ENCODE measurements at places on chromosomes 5 and 9.
A peak's percentile ranks its signal among the peaks of the same experiment; 100 is the strongest.

GRCh38 chr5:42270771-42271170 is 152.5 kb upstream of the GHR start:
- no peak for DNase-seq

- no peak for DNase-seq
Measured at GRCh38 chr5:8209500-8209899, 340.6 kb downstream of the MTRR start.

- DNase-seq = no peak
Measured at GRCh38 chr5:63553073-63553472, 409.2 kb downstream of the HTR1A start.

DNA sequence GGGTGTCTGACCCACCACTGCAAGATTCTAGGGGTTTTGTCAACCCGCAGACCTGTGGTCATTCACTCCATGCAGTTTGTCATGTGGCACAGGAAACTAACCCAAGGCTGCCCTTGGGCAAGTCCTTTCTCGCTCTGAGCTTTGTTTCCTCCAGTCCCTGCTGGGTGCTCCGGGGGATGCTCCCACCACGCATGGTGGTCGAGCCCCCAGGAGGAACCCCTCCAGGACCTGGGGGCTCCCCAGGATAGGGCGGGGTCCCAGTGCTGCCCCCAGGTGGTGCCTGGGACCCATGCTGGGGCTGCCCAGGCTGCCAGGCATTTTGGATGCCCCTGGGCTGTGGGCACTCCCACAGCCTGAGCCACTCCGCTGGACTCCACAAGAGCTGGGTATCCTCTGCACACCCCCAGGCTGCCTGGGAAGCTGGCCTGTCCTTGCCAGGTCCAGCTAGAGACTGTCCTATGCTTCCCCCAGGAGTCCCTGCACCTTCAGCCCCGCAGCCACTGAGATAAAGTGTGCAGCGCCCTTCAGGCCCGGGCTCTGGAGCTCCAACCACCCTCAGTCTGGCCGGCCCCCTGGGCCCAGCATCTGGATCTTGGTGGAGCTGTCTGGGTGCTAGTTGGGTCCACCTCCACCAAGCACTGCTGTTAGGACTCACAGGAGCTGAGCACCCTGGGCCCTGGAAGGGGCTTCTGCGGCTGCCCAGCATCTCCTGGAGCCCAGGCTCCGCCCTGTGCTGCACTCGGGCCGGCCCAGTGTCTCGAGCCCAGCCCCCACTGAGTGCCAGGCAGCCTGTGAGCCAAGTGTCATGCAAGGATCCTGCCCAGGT is 104.3 kb downstream of the PHF2 start:
- no peak for DNase-seq

DNA sequence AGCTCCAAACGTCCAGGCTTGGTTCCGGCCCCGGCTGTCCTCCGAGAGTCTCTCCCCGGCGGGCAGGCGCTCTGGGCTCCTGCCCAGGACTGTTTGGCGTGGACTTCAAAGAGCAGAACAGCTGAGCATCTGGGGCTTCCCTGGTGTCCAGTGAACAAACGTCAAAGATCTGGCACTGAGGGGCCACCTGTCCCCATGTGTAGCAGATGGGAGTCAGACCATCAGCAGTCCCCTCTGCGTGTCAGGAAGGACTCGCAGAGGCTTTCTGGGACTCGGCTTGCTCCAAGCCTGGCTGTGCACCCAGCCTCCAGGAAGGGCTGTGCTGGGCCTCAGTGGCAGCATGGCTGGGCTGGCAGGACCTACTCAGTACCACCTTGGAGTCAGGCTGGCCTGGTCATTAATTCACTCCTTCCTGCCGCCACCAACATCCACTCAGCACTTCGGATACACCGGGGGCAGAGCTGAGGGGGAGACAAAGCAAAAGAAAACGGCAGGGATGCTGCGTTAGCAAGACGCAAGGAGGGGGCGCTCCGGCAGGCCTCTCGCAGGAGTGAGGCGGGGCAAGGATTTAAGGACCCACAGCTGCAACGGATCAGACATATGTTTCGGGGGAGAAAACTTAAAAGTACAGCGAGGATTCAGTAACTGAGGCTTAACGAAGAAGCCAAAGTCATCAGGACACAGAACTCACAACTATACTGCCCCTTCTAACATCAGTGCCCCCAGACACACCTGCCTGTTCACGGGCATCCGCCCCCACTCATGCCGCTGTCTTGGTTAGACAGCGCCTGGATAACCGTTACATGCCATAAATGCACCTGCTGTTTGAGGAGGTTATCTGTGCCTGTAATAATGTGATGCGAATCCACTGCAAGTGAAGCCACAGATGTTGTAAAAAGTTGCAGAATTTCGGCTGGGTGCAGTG is 164.5 kb upstream of the PHYKPL start:
- DNase-seq = no peak

- DNase-seq = no peak
Measured at GRCh38 chr5:5335700-5336264, 86.7 kb upstream of the ICE1 start.

- DNase-seq = no peak
Measured at GRCh38 chr5:117058740-117059139, 484.1 kb upstream of the SEMA6A start.

- DNase-seq = no peak
Measured at GRCh38 chr9:19101203-19101602, 1.5 kb downstream of the HAUS6 start.

GRCh38 chr5:68528821-68529273 is 313.3 kb downstream of the PIK3R1 start:
- DNase-seq = no peak

DNA sequence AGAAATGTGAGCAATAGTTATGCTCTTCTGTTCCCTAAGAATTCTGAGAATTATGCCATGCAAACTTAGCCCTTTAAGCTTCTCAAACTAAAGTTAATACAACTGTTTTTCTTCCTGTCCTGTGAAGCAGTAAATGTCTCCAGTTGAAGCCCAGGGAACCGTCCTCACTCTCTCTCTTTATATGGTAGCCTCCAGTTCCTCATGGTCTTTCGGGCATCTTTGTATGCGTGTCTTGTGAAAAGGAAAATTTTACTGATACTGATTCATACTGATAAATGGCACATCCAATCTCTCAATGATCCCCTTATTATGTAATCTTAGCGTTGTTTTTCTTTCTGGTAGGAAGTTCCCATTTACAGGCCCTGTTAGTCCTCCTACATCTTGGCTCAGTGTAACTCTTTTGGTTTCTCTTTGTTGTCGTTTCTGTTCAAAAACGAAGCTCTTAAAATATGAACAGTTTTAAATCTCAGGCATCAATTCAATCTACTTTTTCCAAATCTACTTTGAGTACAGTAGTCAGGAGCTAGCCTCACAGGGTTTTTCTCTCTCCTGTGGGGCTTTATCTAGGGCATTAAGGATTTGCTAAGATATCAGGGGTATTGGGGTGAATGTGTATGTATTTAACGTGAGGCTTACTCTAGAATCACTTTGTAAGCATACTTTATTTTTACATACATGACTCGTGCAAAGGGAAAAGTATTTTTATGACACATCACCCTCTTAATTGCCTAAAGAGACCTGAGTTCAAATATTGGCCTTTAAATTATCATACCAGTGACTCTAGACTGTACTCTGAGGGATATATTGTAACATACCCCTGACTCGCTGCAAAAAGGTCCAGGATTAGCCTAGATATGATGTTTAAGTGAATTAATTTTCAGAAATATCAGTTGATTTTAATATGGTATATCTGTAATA is 258.0 kb downstream of the NR3C1 start:
- peak; percentile 48 for DNase-seq

DNA sequence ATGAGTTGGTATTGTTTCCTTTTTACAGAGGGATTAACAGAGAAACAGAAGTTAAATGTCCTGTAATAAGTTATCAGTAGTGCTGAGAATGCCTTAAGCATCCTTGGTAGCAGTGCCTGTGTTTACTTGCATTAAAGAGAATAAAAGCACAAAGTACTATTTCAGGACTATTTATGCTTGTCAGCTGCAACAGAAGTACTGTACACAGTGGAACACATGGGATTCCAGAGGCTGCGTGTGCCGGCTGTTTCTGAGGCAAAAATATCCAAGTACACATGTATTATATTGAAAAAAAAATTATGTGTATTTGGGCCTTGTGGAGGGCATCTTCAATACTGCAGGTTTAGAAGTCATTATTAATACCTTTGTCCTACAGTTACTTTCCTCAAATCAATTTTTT is 58.2 kb upstream of the ACTBL2 start:
- DNase-seq = no peak

GRCh38 chr5:149780043-149780737 is 50.1 kb downstream of the PPARGC1B start:
- DNase-seq = no peak

GRCh38 chr5:137250421-137250820 is 248.7 kb downstream of the SPOCK1 start:
- no peak for DNase-seq

- DNase-seq = no peak
Measured at GRCh38 chr5:178672630-178673029, 45.8 kb upstream of the CLK4 start.

GRCh38 chr5:147935032-147935431 is 28.7 kb upstream of the C5orf46 start:
- peak; percentile 54 for DNase-seq

DNA sequence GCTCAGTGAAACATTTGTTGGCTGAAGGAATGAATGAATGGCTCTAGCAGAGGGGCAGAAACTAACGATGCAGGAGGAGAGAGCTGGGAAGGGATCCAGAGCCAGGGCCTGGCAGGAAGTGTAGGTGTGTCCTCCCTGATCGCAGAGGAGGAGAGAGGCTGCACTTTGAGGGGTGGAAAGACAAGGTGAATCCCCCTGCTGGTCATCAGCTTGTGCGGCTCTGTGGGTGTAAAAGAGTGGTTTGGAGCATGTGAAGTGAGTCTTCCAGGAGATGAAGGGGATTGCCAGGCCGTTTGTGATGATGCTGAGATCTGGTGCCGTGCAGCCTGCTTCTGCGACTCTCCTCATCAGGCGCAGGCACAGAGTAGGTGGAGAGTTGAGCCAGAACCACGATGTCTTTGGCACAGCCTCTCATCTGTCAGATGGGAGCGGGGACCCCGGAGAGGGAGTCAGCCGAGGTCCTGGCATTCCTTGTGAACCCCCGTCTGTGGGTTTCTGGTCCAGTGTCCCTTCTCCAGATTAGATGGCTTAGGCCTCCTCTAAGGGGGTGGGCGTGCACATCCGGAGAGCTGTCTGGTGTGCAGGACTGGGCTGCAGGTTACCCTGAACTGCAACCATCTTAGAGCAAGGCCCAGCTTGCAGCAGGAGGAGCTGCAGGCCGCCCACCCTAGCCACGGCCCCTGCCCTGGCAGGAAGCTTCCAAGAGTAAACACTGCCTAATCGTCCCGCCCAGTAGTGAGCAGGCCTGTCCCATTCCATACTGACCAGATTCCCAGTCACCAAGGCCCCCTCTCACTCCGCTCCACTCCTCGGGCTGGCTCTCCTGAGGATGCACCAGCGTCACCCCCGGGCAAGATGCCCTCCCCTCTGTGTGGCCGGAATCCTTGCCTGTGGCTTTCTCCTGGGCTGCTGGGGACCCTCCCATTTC is at the start of gene ADAMTS13:
ADAMTS13 (plus strand) TSS at position 753 of the 928 bp plus-strand sequence; CDS start at position 830, 77 bp downstream.
- no peak for DNase-seq

- no peak for DNase-seq
Measured at GRCh38 chr5:138975098-138975847, 100.1 kb upstream of the LRRTM2 start.

DNA sequence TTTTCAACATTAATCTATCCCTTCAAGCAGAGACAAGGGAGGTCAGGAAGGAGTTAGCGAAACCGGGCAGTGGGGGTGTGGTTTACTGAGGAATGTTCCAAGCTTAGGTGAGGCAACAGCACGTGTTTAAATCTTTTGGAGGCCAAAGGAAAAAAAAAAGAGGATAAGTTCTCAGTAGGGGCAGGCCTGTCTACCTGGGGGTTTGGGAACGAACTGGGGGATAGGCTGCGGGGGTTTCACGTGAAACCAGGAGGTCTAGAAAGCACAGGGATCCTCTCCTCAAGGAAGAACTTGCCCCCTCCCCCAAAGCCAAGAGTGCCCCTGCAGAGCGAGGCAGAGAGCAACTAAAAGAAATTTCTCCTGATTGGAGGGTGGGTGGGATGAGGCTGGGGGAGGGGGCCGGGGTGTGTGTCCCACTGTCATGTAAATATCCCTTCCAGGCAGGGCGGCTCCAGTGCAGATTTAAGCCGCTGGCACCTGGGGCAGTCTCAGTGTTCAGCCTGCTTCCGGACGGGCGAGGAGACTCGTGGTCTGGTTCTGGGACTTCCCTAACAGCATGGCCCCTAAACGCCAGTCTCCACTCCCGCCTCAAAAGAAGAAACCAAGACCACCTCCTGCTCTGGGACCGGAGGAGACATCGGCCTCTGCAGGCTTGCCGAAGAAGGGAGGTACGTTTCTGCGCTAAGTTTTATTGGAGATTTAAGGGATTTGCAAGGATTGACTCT is 5.5 kb upstream of the SET start:
- no peak for DNase-seq

DNA sequence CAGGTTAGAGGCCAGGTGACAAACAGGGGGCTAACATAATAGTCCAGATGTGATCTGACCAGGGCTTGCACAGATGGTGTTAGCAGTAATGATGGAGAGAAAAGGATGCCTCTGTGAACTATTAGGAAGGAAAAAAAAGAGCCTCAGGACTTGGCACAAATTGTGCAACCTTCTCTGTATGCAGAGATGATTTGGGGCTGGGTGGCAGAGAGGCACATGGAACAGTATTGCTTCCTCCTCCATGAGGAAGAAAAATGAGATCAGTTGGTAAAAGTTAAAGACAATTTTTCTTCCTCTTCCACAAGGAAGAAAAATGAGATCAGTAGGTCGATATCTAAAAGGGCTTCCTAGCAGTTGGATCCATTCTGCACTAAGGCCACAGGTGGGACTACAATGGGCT is 13.9 kb upstream of the ANXA6 start:
- DNase-seq = no peak

GRCh38 chr9:127574072-127574993 is 37.7 kb upstream of the STXBP1 start:
- DNase-seq = no peak

GRCh38 chr9:10130061-10130675 is 482.6 kb downstream of the PTPRD start:
- DNase-seq = no peak

- no peak for DNase-seq
Measured at GRCh38 chr5:103565719-103566118, 3.1 kb upstream of the NUDT12 start.

- no peak for DNase-seq
Measured at GRCh38 chr5:6905883-6906282, 192.7 kb downstream of the TENT4A start.

DNA sequence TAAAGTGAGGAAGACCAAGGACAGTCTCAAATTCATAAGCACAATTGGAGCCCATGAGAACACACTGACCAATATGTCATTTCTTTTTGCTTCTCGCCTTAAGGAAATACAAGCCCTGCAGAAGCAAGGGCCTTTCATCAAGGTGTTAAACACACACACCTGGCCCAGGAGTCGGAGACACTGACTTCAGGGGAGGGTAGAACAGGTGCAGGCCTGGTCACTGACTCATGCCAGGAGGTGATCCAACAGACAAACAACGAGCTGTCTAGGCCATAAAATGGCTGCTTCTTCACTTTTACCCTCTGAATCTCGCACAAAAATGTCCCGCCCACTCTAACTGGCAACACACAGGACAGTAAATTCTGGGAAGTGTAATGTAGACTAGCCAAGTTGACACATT is 62.7 kb downstream of the RGMB start:
- no peak for DNase-seq

Measured in bone marrow (tissue), 2 donors.